T-helper 17 cell (primary cell): ENCODE measurements at places on chromosomes 4 and X.

DNA sequence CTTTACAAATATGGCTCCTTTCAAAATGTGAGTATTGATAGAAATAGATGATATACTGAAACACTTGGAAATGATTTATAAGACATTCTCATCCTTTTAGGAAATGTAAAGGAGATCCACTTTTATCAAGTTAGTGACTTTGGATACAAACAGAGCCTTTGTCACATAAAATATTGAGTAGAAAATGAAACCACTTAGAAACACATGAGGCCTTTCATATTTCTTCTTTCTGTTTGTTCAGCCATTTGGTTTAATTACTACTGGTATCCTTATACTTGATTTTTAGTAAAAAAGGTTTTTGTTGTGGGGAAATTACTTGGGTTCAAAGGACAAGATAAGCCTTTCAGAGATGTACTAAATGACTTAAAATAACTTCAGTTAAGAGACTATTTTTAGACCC lies 4.1 kb downstream of the STOX2 start:
- H3K27me3 ChIP-seq, result peaks cover 36% of the 10 kb centered on the region
- peaks cover 3% of the 10 kb centered on the region for H3K36me3 ChIP-seq
- no peak overlapping the region for H3K27ac ChIP-seq
- no peak overlapping the region for H3K4me3 ChIP-seq

DNA sequence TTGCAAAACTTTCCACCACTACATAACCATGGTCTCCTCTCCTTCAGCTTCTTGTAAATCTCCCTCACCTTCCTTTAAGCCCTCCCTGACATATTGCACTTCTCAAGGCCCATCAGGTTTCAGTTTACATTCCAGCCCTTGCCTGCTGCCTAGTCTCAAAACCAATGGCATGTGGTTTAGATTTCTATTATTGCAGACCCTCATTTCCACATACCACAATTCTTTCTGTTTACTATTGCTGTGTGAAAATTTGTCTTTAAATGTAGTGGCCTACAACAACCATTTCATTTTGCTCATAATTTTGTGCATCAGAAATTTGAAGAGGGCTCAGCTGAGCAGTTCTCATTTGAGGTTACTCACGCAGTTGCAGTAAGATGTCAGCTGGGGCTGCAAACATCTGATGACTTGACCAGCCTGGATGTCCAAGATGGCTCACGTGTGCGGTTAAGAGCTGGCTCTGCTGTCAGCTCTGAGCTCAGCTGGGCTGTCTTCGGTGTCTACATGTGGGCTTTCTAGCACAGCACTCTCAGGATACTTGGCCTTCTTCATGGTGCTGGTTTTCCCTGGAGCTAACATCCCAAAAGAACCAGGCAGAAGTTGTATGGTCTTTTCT lies 29.9 kb upstream of the SOD3 start:
- no peaks in the 10 kb centered on the region for H3K36me3 ChIP-seq
- H3K4me3 ChIP-seq, result no peak overlapping the region
- no peak overlapping the region for H3K27ac ChIP-seq
- H3K4me1 ChIP-seq, result no peaks in the 10 kb centered on the region
- H3K27me3 ChIP-seq, result peaks cover 5% of the 10 kb centered on the region

DNA sequence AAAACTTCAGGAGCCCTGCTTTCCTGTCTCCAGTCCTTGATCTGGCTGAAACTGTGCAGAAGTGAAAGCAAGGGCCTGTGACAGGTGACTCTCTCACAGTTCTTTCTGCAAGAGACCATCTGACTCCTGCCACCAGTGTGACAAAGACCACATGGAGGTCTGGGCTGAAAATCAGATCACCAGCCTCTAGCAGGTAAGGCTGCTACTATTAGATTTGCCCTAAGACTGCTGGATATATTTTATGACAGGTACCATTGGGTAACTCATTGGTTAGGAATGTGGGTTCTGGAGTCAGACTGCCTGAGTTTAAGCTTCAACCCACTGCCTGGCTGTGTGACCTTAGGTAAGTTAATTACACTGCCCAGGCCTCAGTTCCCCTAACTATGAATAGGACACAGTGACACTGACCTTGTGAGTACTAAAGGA lies 163.3 kb upstream of the SLC7A11 start:
- no peaks in the 10 kb centered on the region for H3K27me3 ChIP-seq
- no peak for DNase-seq
- H3K36me3 ChIP-seq, result no peaks in the 10 kb centered on the region
- no peak overlapping the region for H3K4me3 ChIP-seq
- no peak overlapping the region for H3K27ac ChIP-seq
- no peaks in the 10 kb centered on the region for H3K4me1 ChIP-seq

GRCh38 chr4:1196421-1197183 lies 24.2 kb upstream of the SPON2 start:
- DNase-seq, result no peak
- no peak overlapping the region for H3K4me3 ChIP-seq
- H3K4me1 ChIP-seq, result peaks cover 7% of the 10 kb centered on the region
- H3K27ac ChIP-seq, result no peak overlapping the region
- no peaks in the 10 kb centered on the region for H3K27me3 ChIP-seq
- H3K36me3 ChIP-seq, result no peaks in the 10 kb centered on the region

- DNase-seq, result no peak
- H3K27me3 ChIP-seq, result no peaks in the 10 kb centered on the region
- H3K4me1 ChIP-seq, result no peaks in the 10 kb centered on the region
- H3K4me3 ChIP-seq, result no peak overlapping the region
Measured at GRCh38 chrX:31811106-31811505, 739.3 kb upstream of the FTHL17 start.

DNA sequence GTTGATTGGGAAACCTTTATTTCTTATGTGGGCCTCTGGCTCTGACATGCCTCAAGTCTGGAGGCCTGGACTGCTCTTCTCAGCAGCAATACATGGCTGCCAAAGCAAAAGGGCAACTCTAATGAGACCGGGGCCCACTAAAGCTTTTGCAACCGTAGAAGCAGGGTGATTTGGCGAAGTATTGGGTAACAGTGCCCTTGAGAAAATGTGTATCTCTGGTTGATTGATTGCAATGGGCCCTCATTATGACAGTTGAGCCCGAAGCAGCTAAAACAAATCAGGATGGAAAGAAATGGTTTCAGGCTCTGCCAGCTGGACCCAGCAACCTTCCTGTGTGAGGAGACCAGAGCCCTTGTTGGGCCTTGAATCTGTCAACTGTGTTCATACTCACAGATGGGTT lies 73.4 kb downstream of the CLCN4 start:
- no peaks in the 10 kb centered on the region for H3K27me3 ChIP-seq
- H3K36me3 ChIP-seq, result no peaks in the 10 kb centered on the region
- no peak overlapping the region for H3K4me3 ChIP-seq

- no peak for DNase-seq
- H3K27ac ChIP-seq, result no peak overlapping the region
- no peaks in the 10 kb centered on the region for H3K27me3 ChIP-seq
- H3K4me3 ChIP-seq, result no peak overlapping the region
- H3K36me3 ChIP-seq, result no peaks in the 10 kb centered on the region
Measured at GRCh38 chr4:121239951-121240350, 75.8 kb upstream of the TNIP3 start.

GRCh38 chr4:51855751-51856150 lies 12.8 kb downstream of the DCUN1D4 start:
- no peak overlapping the region for H3K4me3 ChIP-seq
- peaks cover 46% of the 10 kb centered on the region for H3K4me1 ChIP-seq
- no peak for DNase-seq
- H3K36me3 ChIP-seq, result peaks cover 2% of the 10 kb centered on the region
- H3K27ac ChIP-seq, result no peak overlapping the region
- H3K27me3 ChIP-seq, result no peaks in the 10 kb centered on the region

DNA sequence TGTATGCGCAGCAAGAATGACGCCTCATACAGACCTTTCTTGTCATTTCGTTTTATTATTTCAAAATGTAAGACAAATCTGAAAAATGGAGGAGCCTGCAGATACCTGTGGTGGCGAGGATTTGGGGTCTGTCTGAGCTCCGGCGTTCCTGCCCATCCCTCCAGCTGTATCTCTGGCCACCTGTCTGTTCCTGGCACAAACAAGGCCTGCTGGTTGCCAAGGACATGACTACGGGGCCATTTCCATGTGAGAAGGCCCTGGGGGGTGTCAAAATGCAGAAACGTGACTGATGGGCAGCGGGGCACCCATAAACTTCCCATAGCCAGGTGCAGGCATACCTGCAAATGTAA lies 591 bp upstream of the TSPAN7 start:
- H3K4me3 ChIP-seq, result peak overlapping the region; percentile 85
- no peaks in the 10 kb centered on the region for H3K36me3 ChIP-seq
- DNase-seq, result no peak
- peaks cover 2% of the 10 kb centered on the region for H3K4me1 ChIP-seq

DNA sequence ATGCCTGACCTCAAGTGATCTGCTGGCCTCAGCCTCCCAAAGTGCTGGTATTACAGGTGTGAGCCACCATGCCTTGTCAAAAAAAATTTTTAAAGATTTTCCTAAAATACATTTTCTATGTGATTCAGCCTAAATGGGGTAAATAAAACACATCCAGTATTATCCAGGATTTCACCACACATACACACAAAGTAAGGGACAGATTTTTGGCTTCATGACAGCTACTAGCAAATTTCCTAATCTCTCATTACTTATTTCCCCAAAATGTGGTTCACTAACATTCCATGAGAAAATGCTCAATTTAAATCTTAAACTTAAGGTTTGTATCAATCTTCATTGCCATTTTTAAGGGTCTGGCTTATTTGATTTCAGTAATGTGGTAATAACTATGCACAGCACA lies 348.5 kb upstream of the INTU start:
- H3K27me3 ChIP-seq, result no peaks in the 10 kb centered on the region
- H3K4me1 ChIP-seq, result no peaks in the 10 kb centered on the region
- H3K4me3 ChIP-seq, result no peak overlapping the region
- no peaks in the 10 kb centered on the region for H3K36me3 ChIP-seq
- no peak for DNase-seq

DNA sequence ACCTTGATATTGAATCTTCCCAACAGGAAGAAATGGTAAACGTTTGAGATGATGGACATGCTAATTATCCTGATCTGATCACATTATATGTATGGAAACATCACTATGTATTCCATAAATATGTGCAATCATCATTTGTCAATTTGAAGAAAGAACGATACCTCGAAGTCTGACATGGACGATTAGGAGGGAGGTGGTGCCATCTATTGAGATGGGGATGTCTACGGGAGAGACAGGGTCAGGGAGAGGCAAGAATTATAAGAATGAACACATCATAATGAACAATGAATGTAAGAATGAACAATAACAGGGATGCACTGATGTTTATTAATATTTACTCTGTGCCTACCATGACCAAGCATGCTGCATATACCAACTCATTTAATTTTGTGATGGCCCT lies 93.7 kb upstream of the SOD3 start:
- no peak overlapping the region for H3K27ac ChIP-seq
- no peaks in the 10 kb centered on the region for H3K4me1 ChIP-seq
- no peak overlapping the region for H3K4me3 ChIP-seq
- DNase-seq, result no peak
- peaks cover 26% of the 10 kb centered on the region for H3K27me3 ChIP-seq
- H3K36me3 ChIP-seq, result no peaks in the 10 kb centered on the region

GRCh38 chr4:118969359-118969758 lies 80.7 kb downstream of the SYNPO2 start:
- H3K36me3 ChIP-seq, result no peaks in the 10 kb centered on the region
- no peak overlapping the region for H3K4me3 ChIP-seq
- peaks cover 6% of the 10 kb centered on the region for H3K27me3 ChIP-seq
- H3K27ac ChIP-seq, result no peak overlapping the region
- DNase-seq, result no peak

- H3K36me3 ChIP-seq, result peaks cover 6% of the 10 kb centered on the region
- no peak overlapping the region for H3K27ac ChIP-seq
- DNase-seq, result no peak
Measured at GRCh38 chr4:128521156-128521555, 233.5 kb upstream of the PGRMC2 start.

DNA sequence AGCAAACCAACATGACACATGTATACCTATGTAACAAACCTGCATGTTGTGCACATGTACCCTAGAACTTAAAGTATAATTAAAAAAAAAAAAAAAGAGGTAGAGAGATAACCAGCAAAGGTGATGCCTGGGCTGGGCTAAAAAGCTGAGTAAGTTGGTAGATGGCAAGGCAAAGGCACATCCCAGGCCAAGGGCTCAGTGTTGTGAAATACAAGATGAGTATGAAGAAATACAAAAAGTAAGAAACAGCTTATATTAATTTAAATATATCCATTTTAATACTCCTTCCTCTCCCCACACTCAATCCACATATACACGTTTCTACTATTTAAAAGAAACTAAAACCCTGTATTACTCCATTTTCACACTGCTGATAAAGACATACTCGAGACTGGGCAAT lies 25.8 kb downstream of the TEC start:
- no peaks in the 10 kb centered on the region for H3K36me3 ChIP-seq
- peaks cover 2% of the 10 kb centered on the region for H3K4me1 ChIP-seq
- H3K4me3 ChIP-seq, result no peak overlapping the region
- H3K27ac ChIP-seq, result no peak overlapping the region

DNA sequence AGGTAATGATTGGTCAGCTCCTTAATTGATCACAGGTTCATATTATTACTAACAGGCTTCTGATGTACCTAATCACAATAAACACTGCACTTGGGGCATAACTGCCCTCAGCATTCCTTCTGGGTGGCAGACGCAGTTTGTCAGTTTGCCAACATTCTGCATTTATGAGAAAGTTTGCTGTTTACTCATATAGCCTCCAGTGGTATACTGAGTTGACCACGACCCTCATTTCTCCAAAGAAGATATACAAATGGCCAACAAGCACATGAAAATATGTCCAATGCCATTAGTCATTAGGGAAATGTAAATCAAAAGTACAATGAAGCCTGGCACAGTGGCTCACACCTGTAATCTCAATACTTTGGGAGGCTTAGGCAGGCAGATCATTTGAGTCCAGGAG lies 26.3 kb downstream of the EFHC2 start:
- no peak for DNase-seq
- peaks cover 3% of the 10 kb centered on the region for H3K36me3 ChIP-seq
- no peaks in the 10 kb centered on the region for H3K27me3 ChIP-seq
- no peak overlapping the region for H3K27ac ChIP-seq
- no peak overlapping the region for H3K4me3 ChIP-seq

DNA sequence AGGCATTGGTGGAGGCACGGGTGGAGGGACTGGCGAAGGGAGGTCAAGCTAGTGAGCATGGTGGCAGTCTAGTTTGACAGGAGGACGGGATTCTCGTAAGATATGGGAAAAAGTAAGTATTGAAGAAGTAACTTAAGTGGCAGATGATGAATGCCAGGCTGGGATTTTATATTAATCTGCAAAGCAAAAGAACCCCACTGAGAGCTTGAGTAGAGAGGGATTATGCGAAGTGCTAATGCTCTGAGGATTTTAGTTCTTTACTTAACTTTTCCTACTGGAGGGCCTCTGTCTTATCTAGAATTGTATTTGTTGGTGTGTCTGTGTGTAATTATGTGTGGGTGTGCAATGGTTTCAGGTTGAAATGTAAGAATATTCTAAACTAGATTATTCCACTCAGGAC lies 327.9 kb downstream of the FAT4 start:
- no peak overlapping the region for H3K4me3 ChIP-seq
- no peak overlapping the region for H3K27ac ChIP-seq
- H3K4me1 ChIP-seq, result no peaks in the 10 kb centered on the region
- H3K27me3 ChIP-seq, result no peaks in the 10 kb centered on the region
- no peaks in the 10 kb centered on the region for H3K36me3 ChIP-seq

GRCh38 chr4:40305328-40306170 lies 29.6 kb upstream of the CHRNA9 start:
- H3K27ac ChIP-seq, result peak overlapping the region; percentile 98
- DNase-seq, result no peak
- no peaks in the 10 kb centered on the region for H3K36me3 ChIP-seq
- no peaks in the 10 kb centered on the region for H3K27me3 ChIP-seq
